Islet precursor cell (in vitro differentiated cells): ENCODE measurements at places on chromosomes 6 and 20.
A peak's percentile ranks its signal among the peaks of the same experiment; 100 is the strongest.

DNA sequence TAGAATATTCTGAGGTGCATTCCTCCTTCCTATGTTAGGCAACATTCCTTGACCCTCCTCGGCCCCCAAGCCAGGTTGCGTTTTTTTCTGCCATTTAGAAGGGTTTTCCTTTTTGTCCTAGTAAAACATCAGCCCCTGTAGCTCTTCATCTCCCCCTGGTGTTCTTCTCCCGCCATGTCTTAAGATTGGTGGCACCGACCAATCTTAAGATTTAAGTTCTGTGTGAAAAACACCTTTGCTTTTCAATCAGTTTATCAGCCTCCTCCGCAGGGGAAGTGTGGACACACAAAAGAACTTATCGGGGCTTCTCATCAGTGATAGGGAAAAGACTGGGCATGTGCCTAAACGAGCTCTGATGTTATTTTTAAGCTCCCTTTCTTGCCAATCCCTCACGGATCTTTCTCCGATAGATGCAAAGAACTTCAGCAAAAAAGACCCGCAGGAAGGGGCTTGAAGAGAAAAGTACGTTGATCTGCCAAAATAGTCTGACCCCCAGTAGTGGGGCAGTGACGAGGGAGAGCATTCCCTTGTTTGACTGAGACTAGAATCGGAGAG lies 719 bp upstream of the EDN1 start:
- peak; percentile 85 for DNase-seq

DNA sequence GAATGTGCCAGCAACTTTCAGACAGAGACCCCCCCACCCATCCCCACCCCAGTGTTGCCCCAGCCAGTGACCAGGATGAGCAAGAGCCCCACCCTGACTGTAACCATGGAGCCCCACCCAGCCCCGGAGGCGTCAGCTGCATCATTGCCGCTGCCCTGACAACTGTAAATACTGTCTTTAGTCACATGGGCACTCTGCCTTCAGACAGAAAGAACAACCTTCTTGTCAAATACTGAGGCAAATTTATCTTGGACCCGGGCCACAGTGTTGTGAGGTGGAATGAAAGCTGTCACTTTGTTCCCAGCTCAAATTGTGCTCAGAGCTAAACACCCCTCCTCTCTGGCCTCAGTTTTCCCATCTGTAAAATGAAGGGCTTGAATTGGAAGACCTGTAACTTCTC lies 23.7 kb downstream of the MOCS3 start:
- DNase-seq: no peak

- no peak for DNase-seq
Measured at GRCh38 chr6:27861276-27861840, 50.8 kb downstream of the OR2B2 start.

DNA sequence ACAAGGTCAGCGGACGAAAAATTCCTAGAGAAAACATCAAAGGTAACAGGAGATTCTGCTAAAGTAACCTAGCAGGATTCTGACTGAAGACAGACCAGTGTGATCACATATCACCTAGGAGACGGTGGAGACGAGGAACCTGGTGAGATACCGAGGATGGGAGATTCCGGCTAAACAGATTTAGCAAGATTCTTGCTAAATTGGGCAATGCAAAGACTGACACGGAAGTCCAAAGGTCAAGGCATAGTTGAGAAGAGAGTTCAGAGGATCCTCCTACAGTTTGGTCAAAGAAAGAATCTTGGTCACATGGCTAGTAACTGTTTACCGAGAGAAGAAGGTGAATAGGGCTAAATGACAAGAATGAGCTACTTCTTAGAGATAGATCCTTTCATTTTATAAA lies 61.1 kb downstream of the TMEM170B start:
- DNase-seq: peak; percentile 86

DNA sequence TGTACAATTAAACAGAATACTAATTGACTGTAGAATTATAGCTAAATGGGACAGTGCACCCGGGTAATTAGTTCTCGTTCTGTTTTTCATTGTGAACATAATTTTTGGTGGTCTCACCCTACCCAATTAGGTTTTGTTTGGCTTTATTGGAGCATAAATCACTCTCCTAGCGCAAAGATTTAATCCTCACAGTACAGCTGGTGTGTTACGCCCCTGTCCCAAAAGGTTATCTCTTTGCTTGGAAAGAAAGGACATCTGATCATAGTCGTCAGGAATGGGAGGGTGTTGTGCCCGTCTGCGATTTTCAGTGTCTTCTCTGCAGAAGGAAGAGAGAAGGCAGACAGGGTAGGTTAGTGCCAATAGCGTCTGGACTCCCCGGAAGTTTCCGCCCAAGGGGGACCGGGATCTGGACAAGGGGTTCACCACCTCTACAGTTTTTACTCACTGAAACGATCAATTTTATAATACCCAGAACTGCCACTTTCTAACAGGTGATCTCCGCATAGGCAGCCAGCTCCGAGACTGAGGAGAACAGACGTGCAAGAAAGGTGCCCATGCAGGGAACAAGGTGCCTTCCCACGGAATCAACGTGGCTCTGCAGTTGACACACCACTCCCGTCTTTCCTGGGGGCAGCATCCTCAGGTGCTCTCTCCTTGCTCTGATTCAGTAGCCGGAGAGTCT lies 617.4 kb upstream of the CDH4 start:
- no peak for DNase-seq

GRCh38 chr6:161575523-161576254 lies 301.8 kb upstream of the AGPAT4 start:
- peak; percentile 60 for DNase-seq

DNA sequence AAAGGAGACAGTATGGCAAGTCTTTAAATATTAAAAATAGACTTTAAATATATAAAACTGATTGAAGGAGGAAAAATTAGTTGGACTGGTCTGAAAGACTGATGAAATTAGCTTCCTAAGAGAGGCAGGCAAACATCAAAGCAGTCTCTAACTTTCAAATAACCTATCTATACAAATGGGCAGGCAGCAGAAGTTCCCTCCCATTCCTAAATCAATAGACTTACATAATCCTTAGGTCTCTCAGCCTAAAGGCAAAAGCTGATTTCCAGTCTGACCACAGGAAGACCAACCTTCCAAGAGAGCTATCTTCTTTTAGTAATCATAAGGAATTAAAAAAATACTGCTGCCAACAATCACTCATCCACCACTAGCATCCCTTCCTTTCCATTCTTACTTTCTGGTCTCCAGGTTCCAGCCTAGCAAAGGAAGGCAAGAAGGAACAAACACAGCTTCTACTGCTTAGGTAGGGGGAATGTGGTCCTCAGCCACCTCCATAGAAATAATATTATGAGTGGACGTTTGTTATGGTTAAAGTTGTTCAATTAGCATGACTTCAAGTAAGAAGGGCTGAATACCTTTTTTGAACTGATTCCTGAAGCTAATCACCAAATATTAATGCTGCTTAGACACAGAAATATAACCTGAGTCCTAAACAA lies 44.1 kb downstream of the SESN1 start:
- DNase-seq: no peak

DNA sequence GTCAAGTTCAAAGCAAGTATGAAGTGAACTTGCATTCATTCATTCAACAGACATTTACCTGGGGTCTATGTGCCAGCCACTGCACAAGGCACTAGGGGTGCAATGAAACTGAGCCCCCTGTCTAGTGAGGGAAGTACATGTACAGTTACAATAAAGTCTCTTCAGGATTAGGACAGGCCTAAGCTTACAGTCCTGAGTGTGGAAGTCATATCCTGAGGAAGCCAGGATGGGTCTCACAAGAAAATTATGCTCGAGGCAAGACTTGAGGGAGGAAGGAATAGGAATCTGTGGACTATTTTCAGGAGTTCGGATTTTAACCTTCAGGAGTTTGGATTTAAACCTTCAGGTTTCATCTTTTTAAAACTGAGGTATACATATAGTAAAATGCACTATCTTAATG lies 19.4 kb downstream of the TTI1 start:
- no peak for DNase-seq

DNA sequence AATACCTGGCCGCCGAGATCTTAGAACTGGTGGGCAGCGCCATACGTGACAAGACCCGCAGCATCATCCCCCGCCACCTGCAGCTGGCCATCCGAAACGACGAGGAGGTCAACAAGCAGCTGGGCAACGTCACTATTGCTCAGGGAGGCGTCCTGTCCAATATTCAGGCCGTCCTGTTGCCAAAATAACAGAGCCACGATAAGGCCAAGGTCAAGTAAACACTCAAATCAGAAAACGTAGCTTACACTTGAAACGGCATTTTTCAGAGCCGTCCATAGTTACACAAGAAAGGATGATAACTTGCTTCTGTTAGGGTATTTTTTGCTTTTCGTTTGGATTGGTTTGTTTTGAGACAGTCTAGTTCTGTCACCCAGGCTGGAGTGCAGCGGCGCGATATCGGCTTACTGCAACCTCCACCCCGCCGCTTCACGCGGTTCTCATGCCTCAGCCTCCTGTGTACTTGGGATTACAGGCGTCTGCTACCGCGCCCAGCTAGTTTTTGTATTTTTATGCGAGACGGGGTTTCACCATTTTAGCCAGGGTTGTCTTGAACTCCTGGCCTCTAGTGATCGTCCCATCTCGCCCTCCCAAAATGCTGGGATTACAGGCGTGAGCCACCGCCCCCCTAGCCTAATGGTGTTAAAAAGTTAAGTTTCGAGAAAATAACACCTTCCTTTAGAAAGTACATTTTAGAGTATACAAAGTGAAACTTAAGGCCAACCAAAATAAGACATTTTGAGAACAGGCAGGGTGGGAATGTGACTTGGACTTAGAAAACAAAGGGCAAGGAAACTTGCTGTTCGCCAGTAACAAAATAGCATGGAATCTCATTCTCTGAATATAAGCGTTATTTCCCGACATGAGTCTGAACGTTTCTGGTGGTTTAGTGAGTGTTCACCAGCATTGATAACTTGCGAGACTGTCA lies 42.8 kb upstream of the HFE start:
- DNase-seq: no peak

DNA sequence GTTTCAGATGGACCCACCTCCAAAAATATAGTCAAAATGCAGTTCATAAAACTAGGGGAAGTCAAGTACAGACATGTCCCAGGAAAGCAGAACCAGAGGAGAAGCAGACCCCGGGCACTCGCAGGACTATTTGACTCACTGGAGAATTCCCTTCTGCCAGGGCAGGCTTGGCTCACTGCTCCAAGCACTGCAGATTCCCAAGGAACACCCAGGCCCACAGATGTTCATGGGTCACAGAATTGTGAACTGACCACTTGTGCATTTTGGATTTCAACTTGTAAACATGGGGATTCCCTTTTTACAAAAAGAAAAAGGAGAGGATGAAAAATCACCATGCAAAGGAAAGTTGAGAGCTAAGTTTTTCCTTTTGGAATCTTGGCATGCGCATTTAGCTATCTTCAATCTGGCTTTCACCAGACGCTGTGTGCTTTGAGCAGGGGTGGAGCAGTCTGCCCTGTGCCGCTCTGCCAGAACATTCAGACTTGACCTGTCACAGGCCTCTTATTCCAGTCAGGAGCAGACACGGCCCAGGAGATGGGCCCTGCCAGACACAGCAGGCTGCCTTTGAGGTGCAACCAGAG lies 237.5 kb upstream of the TAB2 start:
- peak; percentile 90 for DNase-seq

GRCh38 chr20:25223179-25223661 lies 24.7 kb upstream of the PYGB start:
- peak; percentile 98 for DNase-seq

DNA sequence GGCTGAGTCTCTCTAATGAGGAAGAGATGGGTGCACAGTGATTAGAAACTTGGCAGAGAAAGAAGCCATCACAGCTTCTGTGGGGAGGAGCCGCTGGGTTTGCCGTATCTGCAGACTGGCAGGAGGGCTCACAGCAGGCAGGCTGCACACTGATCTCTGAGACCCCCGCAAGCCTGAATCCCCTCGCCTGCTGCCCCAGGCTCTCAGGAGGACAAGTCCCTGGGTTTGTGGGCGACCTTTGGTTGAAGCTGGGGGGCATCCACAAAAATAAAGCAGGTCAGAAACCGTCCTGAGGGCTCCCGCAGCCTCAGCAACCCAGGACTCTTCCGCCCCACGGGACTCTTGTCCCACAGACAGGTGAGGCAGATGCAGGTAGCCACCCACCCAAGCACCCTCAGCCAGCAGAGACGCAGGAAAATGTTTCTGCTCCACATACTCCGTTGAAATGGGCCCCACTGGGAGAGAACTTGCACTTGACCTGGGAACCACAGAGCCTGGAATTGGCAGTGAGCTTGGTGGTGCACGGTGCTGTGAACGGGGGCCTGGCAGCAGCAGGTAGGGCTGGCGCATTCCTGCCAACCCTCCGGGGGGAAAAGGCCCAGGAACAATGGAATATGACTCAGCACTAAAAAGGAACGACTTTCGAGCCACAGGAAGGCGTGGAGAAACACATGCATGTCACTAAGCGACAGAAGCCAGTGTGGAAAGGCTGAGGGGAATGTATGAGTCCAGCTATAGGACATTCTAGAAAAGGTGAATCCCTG lies 89.9 kb downstream of the YTHDF1 start:
- peak; percentile 50 for DNase-seq

DNA sequence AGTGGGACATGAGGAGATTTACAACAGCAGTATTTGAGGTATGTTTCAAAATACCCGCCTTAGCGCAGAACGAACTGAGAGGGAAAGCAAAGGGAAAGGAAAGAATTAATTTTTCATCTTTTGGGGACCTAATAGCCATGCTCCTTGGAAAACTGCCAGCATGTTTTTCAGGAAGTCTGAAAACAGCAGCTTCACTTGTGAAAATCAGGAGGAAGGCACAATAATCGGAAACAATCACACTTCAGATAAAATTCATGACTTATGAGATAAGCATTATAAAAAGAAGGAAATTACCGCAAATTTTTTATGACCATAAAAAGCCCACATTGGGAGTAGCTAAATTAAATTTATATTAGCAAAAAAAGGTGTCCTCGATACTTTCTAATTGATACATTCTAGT lies 541.1 kb downstream of the HAO1 start:
- no peak for DNase-seq

DNA sequence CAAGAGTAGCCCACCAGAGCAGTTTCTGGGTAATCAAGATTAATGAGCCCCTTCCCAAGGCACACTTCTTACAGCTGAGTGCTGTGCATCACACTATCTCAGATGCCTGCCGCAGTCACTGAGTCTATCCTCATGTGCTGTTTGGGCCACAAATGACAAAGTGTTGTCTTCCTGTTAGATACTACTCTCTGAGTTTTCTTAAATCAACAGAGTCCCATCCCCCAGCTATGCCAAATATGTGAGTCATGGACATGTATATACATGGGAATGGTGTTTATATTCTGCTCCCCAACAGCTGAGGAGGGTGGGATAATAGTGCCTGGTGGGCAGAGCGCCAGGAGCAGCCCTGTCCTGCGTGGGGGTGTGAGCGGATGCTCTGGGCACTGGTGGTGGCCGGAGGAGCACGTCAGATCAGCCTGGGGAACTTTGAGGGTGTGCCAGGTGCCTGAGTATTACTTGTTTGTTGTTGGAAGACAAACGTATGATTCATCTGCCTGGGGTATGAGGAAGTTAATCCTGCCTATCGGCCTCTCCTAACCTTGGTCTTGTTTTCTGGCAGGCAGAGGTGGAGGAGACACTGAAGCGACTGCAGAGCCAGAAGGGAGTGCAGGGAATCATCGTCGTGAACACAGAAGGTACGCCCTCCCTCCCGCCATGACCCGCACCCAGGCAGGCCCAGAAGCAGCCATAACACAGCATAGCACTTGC lies 9.6 kb downstream of the DYNLRB1 start:
- DNase-seq: peak; percentile 87
